ENCODE measurements at places on chromosomes 6 and 20. TPM values are rescaled to one million over a fixed set of nuclear protein-coding genes. Genes with fewer than 3 reads are reported as not detected.
A peak's percentile ranks its signal among the peaks of the same experiment; 100 is the strongest.

The THBD gene
- 0.07 TPM for total RNA-seq

The NKX2-2 gene
- total RNA-seq: 4.4 TPM

The CDH4 gene
- 5.5 TPM for total RNA-seq

The TRIM40 gene
- not detected for total RNA-seq

The OOEP gene
- total RNA-seq: not detected

The CTAGE9 gene
- not detected for total RNA-seq

The CPNE5 gene
- 0.24 TPM for total RNA-seq

The HLA-DPB1 gene
- total RNA-seq: not detected

The TBC1D22B gene
- 4.2 TPM for total RNA-seq

The SLPI gene
- total RNA-seq: 0.33 TPM

The LY6G5C gene
- total RNA-seq: not detected

The GTSF1L gene
- total RNA-seq: not detected

DNA sequence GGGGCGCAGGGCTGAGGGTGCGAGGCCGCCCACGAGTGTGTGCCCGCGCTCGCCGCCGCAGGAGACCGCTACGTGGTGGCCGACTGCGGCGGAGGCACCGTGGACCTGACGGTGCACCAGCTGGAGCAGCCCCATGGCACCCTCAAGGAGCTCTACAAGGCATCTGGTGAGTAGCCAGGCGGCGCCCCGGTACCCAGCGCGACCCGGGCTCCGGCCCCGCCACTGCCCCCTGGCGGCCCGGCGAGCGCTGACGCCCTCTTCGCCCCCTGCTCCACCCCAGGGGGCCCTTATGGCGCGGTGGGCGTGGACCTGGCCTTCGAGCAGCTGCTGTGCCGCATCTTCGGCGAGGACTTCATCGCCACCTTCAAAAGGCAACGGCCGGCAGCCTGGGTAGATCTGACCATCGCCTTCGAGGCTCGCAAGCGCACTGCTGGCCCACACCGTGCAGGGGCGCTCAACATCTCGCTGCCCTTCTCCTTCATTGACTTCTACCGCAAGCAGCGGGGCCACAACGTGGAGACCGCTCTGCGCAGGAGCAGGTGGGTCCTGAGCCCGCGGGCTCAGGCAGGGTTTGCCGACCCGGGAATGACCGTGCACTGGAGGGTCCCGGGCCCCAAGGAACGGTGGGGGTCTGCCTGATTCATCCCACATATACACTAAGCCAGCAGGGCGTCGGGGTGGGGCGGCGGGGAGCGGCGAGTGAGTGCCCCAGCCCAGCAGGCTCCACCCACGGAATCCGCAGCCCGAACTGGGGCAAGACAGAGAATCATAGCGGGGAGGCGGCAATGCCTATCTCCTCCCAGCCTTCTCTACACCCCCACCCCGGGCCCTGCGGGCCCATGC, 17.4 kb downstream of the HSPA12B start:
- DNase-seq: no peak

DNA sequence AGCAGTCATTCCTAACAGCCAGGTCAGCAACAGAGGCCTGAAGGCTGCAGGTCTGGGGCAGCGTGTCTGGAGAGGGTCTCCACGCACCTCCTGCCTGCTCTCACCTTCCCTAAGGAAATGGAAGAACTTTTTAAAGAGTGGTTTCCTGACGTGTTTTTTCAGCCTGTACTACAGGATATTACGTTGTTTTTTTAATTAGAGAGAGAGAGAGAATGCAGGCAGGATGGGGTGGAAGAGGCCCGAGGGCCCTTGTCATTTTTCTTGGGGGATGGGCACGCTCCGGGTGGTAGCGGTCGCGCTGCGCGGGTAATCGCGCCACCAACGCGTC, 2.1 kb downstream of the DLL1 start:
- DNase-seq: no peak

DNA sequence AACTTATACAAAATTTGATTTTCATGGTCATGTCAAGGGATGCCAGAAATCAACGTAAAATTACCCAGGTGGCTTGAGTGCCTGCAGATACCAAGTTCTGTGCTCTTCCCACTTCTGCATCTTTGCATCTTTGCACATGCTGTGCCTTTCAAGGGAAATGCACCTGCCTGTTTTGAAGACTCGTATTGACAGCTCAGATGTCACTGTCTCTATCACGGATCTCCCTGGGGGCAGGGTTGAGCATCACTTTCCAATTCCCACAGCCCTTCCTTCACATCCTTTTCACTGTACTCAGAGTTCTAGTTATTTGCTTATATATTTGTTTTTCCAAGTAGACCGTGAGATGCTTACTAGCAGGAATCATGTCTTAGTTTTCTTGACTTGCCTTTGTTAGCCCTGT, 274.2 kb downstream of the CDH26 start:
- no peak for DNase-seq

DNA sequence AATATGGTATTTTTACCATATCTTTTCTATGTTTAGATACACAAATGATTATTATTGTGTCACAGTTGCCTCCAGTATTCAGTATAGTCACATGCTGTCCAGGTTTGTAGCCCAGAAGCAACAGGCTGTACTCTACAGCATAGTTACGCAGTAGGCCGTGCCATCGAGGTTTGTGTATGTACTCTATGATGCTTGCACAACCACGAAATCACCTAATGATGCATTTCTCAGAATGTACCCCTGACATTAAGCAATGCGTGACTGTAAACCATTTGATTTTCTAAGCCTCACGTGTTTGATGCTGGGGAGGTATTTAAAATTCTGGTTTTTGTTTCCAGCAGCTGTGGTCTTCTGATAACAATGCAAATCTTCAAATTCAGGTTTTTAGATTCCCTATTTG, 207.6 kb downstream of the UST start:
- DNase-seq: no peak

DNA sequence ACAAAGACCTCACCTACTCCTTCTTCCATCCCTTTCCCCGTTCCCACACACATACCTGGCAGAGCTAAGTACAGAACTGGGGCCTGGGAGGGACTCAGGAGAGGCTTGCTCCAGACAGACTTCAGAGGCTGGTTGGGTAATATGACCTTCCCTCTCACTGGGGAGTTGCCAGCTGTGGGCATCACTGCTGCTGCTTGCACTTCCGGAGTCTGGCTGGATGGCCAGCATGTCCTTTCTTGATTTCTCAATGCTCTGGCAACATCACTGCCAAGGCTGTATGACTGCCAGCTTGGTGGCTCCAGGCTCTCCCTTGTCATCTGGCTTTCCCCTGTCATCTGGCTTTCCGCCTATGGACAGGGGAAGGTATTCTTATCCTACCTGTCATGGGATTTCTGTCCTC, 47.8 kb downstream of the CDH22 start:
- no peak for DNase-seq

GRCh38 chr6:101689156-101689555, 295.6 kb downstream of the GRIK2 start:
- DNase-seq: no peak

DNA sequence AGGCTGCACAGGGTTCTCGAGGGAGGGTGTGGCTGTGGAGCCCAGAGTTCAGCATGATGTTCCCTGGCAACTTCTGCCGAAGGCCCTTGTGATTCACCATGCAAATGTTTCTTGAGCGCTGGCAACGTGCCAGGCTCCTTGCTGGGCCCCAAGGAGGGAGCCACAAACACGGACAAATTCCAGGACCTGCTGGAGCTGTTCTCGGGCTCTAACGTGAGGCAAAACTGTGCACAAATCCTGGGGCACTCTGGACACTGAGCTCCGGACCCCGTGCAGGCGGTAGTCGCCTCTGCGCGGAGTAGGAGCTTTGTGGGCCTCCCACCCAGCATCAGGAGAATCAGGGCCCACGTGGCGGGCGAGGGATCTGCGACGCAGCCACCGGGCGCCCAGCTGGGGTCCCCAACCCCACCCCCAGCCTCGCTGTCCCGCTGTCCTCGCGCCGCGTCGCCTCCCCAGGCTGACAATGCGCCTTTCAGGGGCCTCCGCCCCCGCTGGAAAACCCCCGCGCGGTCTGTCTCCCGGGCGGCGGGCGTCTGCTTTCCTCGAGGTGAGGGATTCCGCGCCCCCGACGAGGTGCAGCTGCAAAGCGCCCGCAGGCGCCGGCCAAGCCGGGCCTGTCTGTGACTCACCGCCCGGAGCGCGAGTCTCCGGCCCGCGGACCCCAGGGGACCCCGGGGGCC, 31.7 kb upstream of the SCUBE3 start:
- peak; percentile 32 for DNase-seq

- DNase-seq: no peak
Measured at GRCh38 chr20:23455639-23456038, 3.0 kb upstream of the CST11 start.

DNA sequence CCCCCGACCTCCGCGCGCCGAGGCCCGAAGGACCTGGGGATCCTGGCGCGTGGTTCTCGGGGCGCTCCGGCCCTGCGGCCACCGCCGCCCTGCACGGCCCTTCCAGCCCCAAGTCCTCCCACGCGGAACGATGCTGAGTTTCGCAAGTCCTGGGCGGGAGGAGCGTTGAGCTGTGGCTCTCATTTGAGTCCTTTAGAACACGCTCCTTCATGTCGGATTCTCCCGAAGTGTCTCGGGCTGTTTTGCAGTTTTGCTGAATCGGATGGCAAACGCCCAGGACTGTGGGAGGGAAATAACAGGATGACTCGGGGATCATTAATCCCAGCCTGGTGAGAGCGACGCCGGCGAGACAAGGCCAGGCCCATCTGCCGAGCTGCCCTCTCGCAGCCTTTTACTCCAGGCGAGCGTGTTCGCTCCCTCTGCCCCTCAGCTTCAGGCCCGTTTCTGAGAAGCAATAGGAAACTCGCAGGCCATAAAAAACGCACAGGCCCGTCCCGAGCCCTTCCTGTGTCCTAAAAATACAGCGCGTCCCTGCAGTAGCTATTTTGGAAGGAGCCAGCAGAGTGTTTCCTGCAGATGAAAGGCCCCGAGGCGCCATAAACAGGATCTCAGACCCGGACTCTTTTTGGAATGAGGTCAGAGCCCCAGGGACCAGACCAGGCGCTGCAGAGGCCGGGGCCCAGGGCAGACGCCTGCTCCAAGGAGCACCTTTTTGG, 153.5 kb downstream of the DLL1 start:
- DNase-seq: no peak

DNA sequence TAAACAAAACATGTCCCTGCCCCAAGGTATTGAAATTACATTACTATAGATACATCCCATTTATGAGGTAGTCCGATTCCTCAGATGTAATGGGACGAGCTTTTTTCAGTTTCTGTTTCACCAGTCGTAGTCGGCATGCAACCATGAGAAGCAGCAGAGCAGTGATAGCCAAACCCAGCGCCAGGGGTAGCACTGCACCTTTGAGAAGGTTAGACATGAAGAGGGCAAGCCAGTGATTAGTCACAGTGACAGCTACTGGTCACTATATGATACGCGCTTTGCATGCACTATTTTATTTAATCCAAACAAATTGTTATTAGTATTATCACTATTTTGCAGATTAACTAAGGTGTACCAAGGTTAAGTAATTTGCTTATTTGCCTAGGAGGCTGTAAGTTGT, 43.7 kb downstream of the LRP11 start:
- no peak for DNase-seq

DNA sequence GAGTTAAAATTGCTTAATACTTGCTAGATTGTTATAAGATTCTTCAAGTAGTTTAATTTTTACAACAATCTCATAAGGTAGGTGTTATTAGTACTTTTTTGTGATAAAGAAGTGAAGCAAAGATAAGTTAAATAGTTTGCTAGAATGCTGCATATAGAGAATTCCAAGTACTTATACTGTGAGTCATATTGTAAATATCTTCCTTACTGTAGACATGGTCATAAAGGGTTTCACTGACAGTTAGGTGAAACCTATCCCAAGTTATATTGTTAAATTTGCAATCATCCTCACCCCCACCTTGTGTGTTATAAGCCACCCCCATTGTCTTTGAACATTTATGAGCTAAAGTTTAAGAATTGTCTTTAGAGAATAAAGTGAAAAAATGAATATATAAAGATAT, 142.0 kb downstream of the FAM83B start:
- DNase-seq: peak; percentile 2

GRCh38 chr20:41969656-41970055, 351.5 kb upstream of the CHD6 start:
- no peak for DNase-seq

DNA sequence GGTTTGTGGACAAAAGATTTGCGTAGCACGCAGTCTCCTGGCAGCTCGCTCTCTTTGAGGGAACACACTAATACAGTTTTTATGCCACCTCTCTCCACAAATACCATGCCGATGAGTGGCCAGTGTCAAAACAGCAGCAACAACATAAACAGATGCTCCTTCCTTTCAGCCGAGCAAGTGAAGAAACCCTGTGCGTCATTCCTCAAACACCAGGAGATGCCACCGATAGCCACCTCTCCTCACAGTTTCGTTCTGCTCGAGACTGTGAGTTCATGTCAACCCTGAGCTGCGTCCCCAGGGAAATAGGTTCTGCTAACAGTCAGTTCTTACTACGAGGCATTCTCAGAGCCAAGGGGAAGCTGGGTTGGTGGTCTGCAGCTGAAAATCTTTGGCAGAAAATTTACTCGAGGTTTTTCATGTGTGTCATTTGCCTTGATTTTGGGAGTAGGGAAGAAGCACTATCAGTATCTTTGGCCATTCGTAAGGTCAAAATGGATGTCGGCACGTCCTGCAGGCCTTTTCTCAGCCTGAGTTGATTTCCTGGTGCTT, 59.9 kb downstream of the EYA2 start:
- DNase-seq: peak; percentile 94

DNA sequence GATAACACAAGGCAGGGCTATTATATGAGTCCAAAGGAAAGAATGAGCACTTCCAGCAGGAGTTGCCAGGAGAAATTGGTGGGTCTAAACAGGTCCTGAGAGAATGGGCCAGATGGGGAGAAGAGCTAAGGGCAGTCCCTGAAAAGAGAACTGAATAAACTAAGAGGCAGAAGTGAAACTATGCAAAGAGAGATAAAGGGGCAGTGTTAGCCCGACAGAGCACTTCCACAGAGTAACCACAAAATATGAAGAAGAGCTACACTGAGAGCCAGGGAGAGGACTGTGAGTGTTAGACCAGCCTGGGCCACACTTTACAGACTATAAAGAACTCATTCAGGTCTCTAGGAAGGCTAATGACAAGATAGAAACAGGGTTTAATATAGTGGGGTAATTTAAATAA, 43.8 kb downstream of the RALGAPA2 start:
- DNase-seq: no peak

DNA sequence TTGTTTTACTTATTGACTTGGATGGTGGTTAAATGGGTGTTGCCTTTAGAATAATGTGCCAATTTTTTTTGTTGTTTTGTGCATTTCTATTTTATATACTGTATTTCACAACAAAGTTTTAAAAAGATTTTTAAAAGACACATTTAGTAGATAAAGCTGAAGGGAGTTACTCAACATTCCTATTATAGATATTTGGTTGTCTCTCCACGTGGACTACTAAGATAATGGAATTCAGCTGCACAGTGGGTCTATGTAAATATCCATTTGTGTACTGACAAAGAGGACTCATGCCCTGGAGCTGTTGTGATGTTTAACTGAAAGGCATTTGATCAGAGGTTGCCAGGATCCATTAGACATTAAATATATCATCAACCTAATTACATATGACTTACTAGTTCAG, 23.2 kb upstream of the FAM135A start:
- DNase-seq: no peak

GRCh38 chr20:44367746-44368145, 12.2 kb downstream of the HNF4A start:
- no peak for DNase-seq

- peak; percentile 80 for DNase-seq
Measured at GRCh38 chr6:16316741-16317251, 78.4 kb downstream of the GMPR start.

- peak; percentile 71 for DNase-seq
Measured at GRCh38 chr6:44078827-44079671, 48.2 kb downstream of the MRPL14 start.
